ENCODE measurements at places on chromosomes 7 and 10.

DNA sequence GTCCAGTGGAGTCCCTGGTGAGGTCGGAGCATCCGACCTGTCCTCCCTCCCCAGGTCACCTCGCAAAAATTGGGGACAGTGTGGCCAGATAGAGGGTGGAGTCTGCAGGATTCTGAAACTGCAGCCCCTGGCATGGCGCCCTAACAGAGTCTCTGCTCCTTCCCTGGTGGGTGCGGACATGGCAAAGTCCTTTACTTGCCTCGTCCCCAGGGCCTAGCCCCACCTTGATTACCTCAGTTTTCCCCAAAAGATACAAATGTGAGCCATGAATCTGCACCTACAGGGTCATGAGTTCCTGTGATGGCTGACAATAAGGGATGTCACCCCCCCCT, 47.7 kb downstream of the NPVF start:
- no peak for DNase-seq

- DNase-seq = peak; percentile 77
Observed at GRCh38 chr10:34808801-34809745, 6.0 kb downstream of the PARD3 start.

DNA sequence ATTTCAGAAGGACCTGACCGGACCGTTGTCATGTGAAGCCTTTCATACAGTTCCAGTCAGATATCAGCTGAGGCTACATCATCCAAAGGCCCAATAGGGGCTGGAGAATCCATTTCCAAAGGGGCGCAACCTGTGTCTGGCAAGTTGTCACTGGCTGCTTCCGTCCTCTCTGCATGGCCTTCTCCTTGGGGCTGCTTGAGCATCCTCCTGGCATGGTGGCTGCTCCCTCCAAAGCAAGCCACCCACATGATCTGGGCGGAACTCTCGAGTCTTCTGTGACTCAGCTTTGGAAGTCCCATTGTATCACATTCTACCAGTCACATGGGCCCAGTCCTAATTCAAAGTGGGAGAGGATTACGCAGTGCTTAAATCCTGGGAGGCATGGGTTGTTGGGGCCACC, 207.0 kb upstream of the SHH start:
- DNase-seq = no peak

DNA sequence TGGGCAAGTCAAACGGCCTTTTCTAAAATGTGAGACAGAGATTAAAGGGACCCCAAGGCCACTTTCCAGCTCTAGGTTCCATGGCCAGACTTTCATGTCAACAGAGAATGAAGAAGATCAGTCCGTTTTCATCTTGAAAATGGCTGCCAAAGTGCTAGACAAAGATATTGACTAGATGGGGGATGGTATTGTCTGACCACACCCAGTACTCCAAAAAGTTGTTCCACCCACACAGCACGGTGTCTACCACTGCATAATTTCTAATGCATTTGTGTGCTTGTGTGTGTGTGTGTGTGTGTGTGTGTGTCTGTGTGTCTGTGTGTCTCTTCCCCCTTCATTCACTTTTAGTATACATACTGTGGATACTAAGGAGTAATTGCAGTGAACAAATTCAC, 1.3 kb downstream of the COL1A2 start:
- peak; percentile 13 for DNase-seq

GRCh38 chr7:104814126-104814525, 199.9 kb upstream of the KMT2E start:
- DNase-seq = no peak

- no peak for DNase-seq
Observed at GRCh38 chr10:83007510-83007909, 1131.8 kb upstream of the GHITM start.

- no peak for DNase-seq
Observed at GRCh38 chr7:112692333-112692732, 97.9 kb downstream of the TMEM168 start.

- DNase-seq = no peak
Observed at GRCh38 chr7:80937336-80937735, 18.5 kb upstream of the SEMA3C start.

- DNase-seq = peak; percentile 100
Observed at GRCh38 chr7:767941-768731, 41.1 kb upstream of the PRKAR1B start.

DNA sequence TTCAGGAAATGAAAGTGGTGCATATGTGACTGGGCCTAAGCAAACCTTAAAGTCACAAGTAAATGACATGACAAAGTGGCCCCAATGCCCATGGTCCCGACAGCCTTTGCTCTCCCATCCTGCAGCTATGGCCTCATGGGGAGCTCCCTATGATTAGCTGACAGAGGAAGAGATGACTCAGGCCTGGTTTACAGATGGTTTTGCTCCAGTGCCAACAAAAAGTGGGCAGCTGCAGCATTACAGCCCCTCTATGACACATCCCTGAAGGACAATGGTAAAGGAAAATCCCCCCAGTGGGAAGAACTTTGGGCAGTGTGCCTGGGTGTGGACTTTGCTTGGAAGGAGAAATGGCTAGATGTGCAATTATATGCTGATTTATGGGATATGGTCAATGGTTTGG, 105.1 kb upstream of the ADCY1 start:
- no peak for DNase-seq

GRCh38 chr10:33410096-33410859, 75.8 kb upstream of the NRP1 start:
- DNase-seq = no peak

GRCh38 chr10:37937864-37938263, 38.6 kb downstream of the ZNF25 start:
- DNase-seq = no peak

DNA sequence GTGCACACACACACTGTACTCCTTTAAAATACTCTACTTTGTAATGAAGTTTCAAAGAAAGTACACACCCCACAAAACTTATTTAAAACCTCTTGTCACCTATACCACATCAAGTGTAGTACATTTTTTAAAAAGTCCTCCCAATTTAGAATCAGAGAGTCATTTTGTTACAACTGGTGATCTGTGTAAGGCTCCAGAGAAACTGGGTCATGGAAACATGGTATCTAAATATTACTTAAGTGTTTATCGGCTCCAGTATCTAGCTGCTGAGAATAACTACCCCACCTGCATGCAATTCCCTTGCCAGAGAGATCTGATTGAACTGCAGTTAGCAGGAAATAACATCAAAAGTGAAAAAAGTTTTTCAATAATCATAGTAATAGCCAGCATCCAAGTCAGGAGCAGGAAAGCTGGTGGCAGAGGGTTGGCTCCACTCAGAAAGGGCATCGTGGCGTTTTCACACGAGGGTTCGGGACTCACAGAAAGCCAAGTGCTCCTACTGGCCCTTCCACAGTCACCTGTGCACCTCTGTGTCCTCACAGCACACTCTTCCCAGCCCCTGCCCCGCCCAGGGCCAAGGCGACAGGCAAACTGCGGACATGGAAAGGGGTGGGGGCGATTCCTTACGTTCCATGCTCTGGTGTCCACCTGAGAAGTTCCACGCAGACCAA, 6.5 kb downstream of the RGS10 start:
- no peak for DNase-seq

DNA sequence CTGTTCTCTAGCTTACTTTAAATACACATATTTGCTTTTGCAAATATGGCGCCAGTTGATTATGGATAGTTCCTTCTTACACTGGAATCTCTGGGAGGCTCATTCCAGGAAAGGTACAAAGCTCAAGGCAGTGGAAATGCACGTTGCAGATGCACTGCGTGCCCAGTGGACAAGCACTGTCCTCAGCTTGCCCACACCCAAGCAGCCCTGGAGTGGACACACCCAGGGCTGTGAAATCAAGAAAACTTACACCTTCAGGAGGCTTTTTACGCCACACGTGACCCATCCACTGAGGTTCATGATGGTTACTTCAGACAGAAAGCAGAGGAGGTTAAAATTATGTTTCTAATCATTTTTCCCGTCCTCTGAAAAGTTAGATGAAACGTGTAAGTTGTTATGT, 248.5 kb downstream of the VTI1A start:
- no peak for DNase-seq
